ENCODE measurements at places on chromosomes 1 and 21. TPM values are rescaled to one million over a fixed set of nuclear protein-coding genes. Genes with fewer than 3 reads are reported as not detected.
A peak's percentile ranks its signal among the peaks of the same experiment; 100 is the strongest.

DNA sequence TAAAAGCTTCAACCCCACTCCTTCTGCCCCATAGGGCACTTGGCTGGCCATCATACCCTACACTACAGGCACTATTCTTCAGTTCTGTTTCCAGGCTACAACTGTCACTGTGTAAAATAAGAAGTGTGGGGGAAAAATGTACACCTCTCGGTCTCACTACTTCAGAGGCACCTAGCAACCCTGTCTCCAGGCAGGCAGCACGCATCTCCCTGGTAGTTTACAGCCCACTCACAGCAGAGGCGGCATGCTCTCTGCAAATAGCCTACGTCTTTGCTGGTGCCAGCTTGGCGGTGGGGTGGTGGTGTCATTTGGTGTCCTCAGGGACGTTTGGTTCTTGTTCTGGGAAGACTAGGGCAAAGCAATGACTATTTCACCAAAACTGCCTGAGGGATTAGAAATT lies 48.2 kb upstream of the BTG3 start:
- DNase-seq, result no peak

- DNase-seq, result no peak
Observed at GRCh38 chr21:32378956-32379355, 13.9 kb downstream of the URB1 start.

DNA sequence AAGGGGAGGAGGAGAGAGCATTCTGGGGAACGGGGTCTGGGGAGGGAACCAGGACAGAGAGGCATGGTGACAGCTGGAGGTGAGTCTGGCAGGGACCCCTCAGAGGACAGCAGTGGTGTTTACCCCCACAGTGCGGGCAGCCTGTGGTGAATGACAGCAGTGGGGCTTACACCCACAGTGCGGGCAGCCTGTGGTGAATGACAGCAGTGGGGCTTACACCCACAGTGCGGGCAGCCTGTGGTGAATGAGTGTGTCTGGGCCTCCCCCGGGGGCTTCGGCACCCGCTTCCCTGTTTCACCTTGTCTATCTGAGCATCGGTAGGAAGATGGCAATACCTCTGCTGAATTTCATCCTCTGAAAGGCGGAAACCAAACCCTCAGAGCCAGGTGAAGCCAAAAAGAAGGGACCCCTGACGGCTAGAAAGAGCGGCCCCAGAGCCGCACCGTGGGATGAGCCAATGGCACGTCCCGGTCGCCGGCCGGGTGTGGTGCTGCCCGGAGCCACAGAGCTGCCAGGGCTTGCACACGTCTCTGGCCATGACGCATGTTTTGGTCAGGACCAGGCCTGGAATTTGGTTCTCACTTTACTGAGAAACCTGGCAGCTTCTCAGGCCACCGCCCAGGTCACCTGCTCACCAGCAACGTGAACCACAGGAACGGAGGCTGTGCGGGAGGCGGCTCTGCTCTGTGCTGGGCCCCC lies 54.1 kb downstream of the SIK1 start:
- DNase-seq, result peak; percentile 37

DNA sequence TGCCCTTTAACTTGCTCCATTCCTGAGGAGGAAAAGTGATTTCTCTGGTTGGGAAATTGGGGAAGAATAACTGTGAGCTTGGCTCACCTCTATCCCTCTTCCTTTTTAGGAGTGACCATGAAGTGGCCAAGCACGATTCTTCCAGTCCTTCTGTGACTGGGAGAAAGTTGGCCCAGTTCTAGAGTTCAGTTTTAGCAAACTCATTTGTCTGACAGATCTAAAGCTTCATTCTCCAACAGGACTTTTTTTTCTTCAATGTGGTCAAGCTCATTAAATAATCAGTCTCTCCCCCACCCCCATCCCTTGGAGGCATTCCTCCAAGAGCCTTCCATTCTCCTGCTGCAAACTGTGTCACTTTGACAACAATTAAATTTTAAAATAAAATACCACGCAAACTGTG lies 6.4 kb upstream of the AGL start:
- DNase-seq, result no peak

- no peak for DNase-seq
Observed at GRCh38 chr1:30285501-30285932, 437.9 kb downstream of the MATN1 start.

GRCh38 chr1:16021681-16022080 lies at the start of gene CLCNKA:
TSS of gene CLCNKA (plus strand) at chr1:16022036. CDS start at chr1:16022620, 584 bp downstream.
- no peak for DNase-seq

DNA sequence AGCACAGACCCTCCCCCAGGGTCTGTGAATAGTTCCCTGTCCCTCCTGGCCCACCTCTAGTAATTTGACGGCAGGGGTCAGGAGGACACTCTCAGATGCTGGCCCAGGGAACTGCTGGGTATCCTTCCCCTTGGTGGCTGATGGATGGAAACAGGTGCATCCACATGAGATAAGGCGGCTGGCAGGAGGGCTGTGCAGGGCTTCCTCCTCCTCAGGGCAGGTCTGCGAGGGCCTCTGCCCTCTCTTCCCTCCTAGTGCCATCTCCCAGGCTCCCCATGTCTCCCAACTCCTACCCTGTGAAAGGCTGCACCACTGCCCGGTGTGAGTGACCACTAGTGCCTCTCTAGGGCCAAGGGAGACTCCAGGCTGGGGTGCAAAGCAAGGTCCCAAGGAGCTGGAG lies 123.9 kb downstream of the GLIS1 start:
- DNase-seq, result no peak

DNA sequence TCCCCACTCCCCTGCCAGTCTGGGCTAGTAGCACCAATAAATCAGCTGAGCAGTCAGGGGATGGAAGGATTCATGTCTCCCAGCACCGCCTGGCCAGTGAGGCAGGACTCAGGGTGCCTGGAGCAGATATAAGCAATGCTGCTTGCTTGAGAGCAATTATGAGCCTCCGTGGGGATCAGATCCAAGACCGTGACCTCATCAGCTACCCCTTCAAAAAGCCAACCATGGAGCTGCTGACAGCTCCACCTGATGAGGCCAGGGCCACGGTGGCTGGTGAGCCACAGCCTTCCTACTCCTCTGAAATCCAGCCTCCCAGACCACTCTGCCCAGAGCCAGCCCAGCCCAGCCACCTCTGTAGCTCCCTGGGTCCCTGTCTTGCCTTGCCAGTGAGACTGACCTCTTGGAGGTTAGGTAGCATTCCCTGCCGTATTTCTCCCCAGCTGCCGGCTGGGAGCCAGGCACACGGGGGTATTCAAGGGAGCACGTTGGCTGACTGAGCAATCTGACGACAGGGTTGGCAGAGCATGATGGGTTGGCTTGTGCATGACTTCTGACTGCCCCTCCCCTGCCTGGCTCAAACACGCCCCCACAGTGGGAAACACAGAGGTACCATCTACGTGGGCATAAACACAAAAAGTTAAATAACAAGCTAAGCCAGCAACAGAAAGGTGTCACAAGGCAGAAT lies 28.4 kb downstream of the SYT2 start:
- no peak for DNase-seq

DNA sequence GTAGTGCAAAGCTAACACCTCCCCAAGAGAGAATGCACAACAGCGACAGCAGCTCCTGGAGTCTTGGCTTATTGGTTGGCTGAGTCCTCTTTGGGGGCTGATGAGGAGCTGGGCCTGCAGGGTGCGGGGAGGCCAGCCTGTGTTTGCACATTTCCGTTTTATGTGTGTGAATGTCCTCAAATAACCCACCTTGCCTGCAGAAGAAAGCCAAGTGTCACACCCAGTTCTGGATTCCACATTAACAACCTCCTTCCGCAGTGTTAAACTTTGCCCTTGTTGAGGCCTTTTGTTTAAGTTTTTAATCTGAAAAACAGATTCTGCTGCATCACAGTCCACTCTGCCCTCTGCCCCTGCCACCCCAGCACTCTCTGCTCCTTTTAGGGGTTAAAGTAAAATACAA lies 274.5 kb downstream of the TM2D1 start:
- no peak for DNase-seq

DNA sequence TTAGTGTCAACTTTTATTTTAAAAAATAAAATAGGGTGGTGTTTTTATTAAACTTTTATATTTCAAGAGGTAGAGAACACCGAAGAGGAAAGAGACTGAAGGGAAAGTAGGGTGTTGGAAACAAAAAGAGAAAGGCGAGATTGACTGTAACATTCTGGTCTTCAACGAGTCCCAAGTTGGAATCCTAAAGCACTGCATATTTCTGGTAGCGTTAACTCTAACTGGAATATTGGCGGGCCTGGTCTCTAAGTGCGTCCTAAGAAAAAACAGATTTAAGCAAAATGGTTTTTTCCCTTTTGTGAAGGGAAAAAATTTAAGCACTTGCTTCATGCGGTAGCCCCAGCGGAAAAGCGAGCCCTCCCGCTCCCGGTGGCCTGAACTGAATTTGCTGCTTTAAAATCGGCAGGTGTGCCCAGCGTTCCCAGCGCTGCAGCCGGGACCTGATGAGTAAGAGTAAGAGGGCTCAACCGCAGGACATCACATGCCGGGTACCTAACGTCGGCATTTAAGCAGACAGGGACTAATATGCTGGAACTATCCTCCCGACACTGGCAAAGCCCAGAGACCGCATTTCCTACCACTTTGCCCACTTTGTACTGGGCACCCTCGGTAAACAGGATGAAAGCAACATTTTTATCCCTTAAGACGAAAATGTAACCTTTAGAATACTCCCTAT lies 30.5 kb upstream of the NFIA start:
- DNase-seq, result no peak

DNA sequence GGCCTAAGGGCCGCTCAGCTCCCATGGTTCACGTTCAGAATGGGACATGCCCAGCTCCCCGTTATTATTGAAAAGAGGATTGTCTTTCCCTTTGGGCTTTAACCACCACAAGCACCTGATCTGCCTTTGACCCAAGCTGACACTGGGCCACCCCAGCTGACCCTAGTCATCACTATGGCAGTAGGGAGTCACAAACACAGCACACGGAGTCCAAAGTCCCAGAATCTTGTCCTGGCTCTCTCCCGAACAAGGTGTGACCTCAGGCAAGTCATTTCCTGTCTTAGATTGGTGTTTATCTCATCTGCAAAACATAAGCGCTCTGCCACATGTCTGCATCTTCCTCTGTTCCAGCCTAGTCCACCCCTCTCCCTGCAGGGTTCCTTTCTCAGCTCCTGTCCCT lies 31.5 kb downstream of the IGFN1 start:
- no peak for DNase-seq

DNA sequence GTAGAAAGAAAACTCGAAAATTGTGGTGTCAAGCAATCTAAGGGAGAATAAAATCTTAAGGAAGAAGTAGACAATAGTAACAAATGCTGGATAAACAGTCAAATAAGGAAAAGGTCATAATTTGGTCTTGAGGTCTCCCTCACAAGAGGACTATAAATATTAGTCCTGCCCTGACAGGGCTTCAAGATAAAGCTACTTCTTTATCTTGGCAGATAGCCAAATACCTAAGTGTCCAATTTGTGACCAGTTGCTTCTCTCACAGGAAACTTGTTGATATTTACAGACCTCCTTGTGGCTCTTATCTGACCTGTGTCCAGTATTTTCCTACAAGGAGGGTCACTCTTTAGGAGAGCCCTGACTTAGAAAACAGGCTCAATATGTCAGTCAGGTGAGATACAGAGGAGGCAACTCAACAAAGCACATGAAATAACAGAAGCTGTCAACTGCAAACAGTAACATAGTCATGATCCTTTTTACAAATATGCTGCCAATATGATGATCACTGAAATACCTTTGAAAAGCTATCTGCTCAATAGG lies 88.8 kb downstream of the TNNI3K start:
- no peak for DNase-seq

- DNase-seq, result no peak
Observed at GRCh38 chr1:114671011-114671938, 1.4 kb upstream of the DENND2C start.

- DNase-seq, result no peak
Observed at GRCh38 chr1:121566346-121566745, 381.6 kb downstream of the SRGAP2C start.

- no peak for DNase-seq
Observed at GRCh38 chr1:204940591-204940990, 69.9 kb downstream of the NFASC start.

DNA sequence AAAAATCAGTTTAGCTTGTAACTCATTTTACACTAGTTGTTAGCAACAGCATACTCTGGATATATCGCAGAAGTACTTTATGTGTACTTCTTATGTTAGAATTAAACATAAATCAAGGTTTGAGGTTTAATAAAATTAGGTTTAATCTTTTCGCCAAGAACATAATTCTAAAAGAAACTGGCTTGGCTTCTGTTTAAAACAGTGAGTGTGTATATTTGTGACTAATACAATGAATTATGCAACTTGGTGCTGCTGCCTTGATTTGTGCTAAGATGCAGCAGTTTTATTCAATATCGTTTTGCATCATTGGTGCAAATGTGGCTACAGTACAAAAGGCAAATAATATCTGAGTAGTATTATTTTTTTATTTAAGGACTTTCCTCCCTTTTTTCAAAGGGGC lies 44.8 kb downstream of the USP25 start:
- no peak for DNase-seq

- DNase-seq, result peak; percentile 77
Observed at GRCh38 chr21:44375281-44375651, 21.8 kb downstream of the TRPM2 start.

Gene REN
- not detected for total RNA-seq

Gene GUCA2B
- total RNA-seq, result not detected

Gene APCS
- not detected for total RNA-seq

Gene SHE
- total RNA-seq, result not detected

Gene FCRL5
- total RNA-seq, result not detected

Gene SPATA6
- 2.1 TPM for total RNA-seq

Gene GPR89A
- 31.6 TPM for total RNA-seq

Gene NTRK1
- 1.4 TPM for total RNA-seq
